ENCODE measurements at places on chromosomes 12 and 14.

- no peak for DNase-seq
These were observed 132.7 kb upstream of the USP15 start for GRCh38 chr12:62127516-62127915.

- peak; percentile 36 for DNase-seq
These were observed 102.7 kb upstream of the TBX5 start for GRCh38 chr12:114508529-114509129.

DNA sequence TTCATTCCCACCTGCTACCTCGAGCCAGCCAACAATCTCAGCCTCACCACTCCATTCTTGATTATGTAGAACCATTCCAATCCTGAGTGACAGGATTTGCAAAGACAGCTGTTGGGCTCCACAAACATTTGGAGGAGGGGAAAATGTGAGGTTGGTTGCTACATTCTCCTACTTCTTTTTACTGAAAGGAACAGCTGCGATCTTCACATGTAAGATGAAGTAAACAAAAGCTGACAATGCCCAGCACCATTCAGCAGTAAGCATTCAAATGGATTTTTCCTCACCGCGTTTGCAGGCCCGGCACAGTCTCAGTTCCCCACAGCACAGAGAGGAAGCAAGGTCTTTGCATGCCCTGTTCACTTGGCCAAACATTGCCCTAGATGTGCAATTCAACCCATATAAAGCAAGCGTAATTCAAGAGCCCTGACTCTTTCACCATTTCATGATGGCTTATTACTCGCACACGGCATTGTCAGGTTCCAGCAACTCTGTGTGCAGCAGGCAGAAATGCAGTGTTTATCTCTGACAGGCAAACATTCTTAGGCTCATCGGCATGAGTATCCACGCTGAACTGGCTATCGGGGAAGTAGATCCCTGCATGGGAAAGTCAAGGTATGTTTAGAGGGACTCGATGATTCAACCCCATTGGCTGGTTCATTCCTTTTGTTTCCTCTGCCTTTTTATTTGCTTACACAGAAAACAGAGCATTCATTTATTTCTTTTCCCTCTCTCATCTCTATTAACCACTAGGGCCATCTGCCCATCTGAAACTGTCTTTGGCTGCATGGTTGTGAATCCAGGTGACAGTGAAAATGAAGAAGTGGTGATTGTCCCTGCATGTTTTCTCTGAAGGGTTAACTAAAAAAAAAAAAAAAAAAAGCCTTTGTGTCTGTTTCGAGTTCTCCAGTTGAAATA is 236.1 kb upstream of the PLEKHG7 start:
- no peak for DNase-seq

DNA sequence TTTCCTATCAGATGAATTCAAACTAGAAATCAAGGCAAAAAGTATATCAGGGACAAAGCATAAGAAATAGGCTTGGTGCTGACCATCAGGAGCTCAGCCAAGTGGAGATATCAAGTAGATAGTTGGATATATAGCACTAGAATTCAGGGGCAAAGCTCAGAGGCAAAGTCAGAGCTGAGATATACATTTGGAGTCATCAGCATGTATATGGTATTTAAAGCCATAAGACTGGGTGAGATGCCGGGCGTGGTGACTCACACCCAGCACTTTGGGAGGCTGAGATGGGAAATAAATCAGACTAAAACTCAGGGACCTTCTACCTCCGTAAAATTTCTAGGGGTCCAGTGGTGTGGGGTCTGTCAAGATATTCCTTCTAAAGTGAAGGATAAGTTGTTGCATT is 38.9 kb upstream of the LIMA1 start:
- no peak for DNase-seq

- no peak for DNase-seq
These were observed 105.2 kb upstream of the ATF7IP start for GRCh38 chr12:14260011-14260993.

- no peak for DNase-seq
These were observed 37.4 kb downstream of the SPTLC2 start for GRCh38 chr14:77579065-77579464.

- no peak for DNase-seq
These were observed 35.7 kb downstream of the SSH1 start for GRCh38 chr12:108821407-108822397.

GRCh38 chr14:102088012-102088792 is 1.4 kb upstream of the HSP90AA1 start:
- no peak for DNase-seq

- no peak for DNase-seq
These were observed 45.8 kb upstream of the BATF start for GRCh38 chr14:75476274-75476995.

GRCh38 chr12:62194616-62195015 is 65.6 kb upstream of the USP15 start:
- DNase-seq: no peak

- DNase-seq: no peak
These were observed 190.0 kb downstream of the BMP4 start for GRCh38 chr14:53766601-53767000.

- no peak for DNase-seq
These were observed 137.0 kb downstream of the ZFP36L1 start for GRCh38 chr14:68655911-68656316.

DNA sequence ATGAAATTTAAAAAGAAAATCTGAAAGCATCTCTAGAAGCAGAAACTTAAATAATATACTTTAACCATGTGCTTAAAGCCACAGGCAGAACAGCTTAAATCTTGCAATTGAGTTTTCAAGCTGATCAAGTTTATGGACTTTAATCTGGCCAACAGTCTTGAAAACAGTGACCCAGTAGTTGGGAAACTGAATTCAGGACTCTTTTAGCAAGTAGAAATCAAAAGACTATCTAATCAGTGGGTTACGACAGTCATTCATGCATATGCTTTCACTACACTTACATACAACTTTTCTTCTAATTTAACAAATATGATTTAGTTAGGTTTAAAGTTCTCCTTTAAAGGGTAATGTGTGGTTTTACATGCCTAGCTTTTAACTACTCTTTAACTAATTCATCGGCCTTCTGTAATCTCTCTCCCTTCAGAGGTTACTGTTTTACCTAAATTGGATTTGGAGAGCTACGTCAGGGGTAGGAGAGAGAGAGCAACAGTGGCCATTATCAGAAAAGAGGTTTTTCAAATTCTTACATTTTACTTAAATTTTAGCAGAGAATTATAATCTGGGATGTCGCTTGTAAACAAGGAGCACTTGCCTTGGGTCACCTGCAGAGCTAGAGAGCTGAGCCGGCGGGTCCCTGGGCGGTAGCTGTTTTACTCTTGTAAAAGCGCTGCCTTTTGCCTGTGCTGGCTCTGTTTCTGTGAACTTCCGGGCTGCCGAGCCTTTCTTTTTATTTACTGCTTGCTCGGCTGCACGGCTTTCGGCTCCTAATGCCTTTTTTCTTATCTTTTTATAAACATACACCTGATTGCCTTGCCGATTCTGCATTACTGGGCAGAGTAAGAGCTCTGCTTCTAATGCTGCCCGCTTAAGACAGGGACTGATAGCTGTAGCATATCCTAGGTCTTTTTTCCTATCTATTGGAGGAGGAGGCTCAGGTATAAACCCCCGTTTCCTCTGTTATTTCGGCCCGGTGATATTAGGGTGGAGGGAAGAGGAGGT is 17.4 kb upstream of the LYZ start:
- DNase-seq: no peak

- DNase-seq: no peak
These were observed 1074.6 kb downstream of the FLRT2 start for GRCh38 chr14:86604561-86604960.

DNA sequence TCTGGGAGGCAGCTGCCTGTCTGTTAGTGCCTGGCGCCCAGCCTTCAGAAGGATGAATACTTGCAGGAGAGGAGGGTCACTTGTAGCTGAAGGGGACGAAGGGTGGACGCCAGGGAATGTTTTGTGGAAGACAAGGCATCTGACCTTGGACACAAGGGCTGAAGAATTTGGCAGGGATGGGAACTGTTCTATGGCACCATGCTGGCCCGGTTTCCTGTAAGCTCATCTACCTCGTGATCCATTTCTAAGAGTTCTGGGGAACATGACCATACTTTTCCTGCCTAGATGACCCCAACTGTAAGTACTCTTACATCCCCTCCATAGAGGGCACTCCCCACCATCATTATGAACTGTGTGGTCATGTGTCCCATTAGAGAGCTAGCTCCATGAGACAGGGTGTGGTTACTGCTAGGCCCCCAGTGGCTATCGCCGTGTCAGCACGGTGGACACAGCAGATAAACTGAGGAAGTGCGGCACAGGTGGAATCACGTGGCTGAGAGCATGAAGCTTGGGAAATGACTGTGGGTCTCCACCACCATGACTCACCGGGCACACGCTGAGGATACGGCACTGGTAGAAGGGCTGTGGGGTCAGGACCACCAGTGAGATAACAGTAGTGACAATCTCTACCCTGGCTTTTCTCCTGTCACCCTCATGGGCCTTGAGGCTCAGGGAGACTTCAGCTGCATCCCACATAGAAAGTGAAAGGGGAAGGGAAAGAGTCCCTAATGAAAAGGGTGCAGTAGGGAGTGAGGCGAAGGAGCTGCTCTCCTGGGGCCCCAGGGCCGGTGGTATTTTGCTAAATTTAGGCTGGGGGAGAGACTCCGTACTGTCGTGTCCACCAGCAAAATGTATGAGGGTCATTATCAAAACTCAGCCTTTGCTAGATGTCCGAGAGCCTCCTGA is 252.6 kb downstream of the FOXN3 start:
- no peak for DNase-seq

DNA sequence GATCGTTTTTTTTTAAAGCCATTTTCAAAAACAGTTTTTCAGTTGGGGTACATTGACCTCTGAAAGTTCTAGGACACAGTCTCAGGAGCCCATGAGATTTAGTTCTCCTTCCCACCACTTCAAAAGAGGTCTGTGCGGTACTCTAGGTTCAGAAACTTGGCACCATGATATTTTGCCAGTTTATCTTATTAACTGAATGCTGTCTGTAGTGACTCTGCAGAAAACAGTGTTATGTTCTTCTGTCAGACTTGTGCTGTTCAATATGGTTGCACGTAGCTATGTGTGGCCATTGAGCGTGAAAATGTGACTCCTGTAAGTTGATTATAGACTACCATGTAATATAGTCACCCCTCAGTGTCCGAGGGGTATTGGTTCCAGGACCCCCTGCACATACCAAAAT is 35.9 kb downstream of the CRADD start:
- DNase-seq: no peak

DNA sequence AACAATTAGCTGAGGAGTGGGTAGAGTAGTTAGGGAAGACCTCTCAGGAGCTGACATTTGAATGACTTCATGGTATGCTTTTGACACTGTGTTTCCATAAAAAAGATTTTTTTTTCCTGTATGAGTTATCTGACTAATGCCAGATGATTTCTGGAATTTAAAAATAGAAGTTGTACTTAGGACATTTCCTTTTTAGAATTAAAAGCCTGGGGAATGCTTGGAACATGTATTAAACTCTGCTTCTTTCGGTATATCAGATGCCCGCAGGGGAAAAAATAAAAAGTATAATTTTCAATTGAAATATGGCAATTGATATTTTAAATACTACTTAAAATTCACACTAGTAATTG is 41.1 kb downstream of the BRMS1L start:
- no peak for DNase-seq

- DNase-seq: peak; percentile 93
These were observed 65.0 kb downstream of the PITPNM2 start for GRCh38 chr12:123085730-123086487.

DNA sequence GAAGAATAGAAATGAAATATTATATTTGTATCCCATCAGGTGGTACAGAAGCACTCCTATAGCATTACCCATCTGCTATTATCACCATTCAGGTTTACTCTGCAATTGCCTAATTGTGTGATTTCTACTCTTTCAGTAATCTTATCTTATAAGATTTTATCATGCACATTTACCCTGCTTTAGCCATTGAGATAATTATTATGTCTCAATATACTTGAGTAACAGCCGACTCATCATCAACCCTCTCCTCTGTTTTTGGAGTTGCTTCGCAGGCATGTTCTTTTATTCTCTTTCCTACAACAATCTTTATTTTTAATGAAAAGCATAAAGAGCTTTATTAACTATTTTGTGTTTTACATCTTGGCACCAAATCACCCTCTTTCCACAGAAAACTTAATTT is 419.9 kb downstream of the LRIG3 start:
- no peak for DNase-seq

GRCh38 chr12:2053691-2054090 is 904 bp downstream of the CACNA1C start:
- DNase-seq: peak; percentile 38

DNA sequence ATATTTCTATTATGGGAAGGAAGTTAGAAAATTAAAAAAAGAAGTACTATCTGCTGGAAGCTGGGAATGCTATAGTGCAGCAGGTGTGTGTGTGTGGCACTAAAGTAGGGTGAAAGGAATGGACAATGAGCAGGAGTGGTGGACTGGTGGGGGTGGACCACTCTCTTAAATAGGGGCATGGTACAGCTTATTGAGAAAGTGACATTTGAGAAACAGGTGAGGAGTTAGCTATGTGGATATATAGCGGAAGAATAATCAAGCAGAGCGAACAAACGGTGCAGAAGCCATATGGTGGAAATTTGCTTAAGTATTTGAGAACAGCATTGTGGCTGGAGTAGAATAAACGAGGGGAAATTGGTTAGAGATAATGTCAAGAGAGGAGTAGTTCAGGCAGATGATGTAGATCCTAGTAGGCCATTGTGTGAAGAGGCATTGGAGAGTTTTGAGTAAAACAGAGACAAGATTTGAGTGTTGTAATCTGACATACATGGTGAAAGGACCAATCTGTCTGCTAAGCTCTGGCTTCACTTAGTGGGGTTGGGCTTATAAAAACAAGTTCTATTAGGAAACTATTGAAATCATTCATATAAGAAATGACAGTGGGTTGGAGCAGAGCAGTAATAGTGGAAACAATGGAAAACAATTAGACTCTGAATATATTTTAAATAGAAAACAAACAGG is 149.2 kb upstream of the SYT10 start:
- no peak for DNase-seq

Data from H54 (cell line).